ENCODE measurements at places on chromosomes 12 and 14.

DNA sequence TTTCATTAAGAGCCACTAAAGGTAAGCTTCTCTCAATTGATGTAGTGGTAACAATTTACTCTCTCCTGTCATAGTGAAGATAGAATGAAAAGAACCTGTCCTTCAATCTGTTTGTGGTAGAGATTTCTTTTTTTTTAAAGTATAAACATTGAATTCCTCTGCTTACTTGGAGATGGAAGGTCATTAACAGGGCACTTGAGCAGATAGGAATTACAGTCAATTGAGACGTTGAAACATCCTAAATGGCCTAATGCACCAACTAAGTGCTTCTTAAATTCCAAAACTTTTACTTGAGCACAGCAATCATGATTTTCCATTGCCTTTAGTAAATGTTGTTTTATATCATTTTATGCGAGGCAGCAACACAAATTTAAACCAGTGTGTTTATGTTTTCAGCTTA is 241.4 kb downstream of the FOXG1 start:
- no peak for DNase-seq

- DNase-seq, result no peak
Measured at GRCh38 chr14:71250791-71251190, 343.5 kb downstream of the PCNX1 start.

- no peak for DNase-seq
Measured at GRCh38 chr12:10067264-10067663, 31.5 kb downstream of the CLEC1A start.

- DNase-seq, result no peak
Measured at GRCh38 chr12:124172636-124173035, 122.3 kb upstream of the RFLNA start.

GRCh38 chr14:100585448-100586152 is 1.6 kb downstream of the BEGAIN start:
- no peak for DNase-seq

- DNase-seq, result no peak
Measured at GRCh38 chr12:16515666-16516065, 90.3 kb downstream of the LMO3 start.

DNA sequence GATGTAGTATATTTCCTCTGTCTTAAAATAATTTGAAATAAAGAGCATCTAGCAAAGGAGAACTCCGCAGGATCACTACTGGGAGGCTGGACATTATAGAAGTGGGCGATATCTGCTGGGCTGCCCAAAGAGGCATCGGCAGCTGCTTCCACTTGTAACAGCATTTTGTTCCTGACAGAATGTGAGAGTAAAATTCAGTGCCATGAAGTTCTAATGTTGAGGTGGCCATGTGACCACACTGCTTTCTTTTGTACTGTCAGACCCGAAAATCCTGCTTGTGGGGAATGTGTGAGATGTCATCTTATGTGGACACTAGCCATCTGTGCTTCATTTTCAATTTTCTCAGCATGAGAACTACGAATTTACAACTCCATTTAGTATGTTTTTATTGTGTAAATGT is 151.9 kb downstream of the ACSS3 start:
- no peak for DNase-seq

DNA sequence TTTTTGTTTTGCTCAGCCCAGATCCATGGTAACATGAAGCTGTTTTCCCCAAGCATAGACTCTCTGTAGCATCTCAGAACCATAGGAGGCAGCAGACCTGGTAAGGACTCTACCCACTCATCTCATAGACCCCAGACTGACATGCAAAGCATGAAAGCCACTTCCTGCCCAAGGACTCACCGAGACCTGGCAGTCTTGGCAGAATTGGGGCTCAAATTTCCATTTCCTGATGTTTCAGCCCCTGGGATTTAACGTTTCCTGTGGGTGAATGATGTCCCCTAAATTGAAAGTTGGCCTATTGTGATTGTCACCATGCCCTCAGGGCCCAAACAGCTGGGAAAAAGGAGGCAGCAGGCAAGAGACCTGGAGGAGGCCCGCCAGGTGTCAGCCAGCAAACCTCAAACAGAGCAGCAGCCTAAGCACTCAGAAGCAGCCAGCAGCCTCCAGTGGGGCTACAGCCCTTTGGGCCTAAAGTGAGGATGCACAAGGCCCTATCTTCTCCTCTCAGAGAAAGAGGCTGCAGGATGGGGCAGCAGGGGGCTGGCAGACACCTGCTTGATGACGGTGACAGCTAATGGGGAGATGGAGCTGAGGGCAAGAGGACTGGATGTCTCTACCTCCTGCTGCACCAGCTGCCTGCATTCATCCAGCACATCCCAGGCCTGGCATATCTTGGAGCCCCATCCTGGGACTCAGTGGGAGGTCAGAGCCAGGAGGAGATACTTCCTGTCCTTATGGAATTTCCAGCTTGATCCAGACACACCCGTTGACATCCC is 8.5 kb downstream of the KRT85 start:
- no peak for DNase-seq

DNA sequence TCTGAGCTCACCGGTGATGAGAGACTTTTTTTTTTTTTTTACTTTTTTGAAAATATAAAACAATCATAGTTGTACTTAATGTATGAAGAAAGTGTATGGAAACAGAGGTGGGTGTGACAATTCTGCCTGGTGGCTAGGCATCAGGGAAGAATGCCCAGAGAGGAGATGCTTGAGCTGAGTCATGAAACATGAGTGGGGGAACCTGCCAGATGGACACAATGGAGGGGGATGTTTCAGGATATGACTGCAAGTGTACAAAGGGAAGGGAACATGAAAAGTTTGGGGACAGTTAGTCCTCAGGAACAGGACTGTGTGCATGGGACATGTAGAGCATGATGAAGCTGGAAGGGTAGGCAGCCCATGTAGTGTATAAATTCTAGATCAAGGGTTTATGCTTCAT is 274.2 kb upstream of the E2F7 start:
- DNase-seq, result no peak

DNA sequence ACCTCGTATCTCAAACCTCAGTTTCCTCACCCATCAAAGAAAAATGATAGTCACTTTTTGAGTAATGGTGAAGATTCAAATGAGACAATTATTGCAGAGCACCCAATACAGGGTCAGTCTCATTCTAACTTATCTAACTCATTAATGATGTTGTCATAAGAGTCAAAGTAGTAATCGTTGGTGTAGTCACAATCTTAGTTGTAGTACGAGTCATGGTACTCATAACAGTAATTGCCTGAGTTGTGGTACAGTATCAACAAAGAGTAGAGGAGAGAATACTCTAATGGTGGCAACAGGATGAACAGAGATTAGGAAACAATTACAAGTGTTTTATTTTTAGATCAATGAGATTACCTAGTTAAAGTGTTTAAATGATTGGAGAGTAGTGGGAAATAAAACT is 93.6 kb upstream of the TMTC2 start:
- DNase-seq, result no peak

Measured in GF-D8 (cell line).